Pulmonary artery endothelial cell (primary cell): ENCODE measurements at places on chromosomes 3 and 15. TPM values are rescaled to one million over a fixed set of nuclear protein-coding genes. Genes with fewer than 3 reads are reported as not detected.

Gene CHRNA3
- total RNA-seq: not detected in 2 replicates

Gene CORO2B
- 3.4 and 5.0 TPM in 2 replicates for total RNA-seq

Gene TNIK
- total RNA-seq: 36.0 and 37.2 TPM in 2 replicates

Gene LRRC31
- total RNA-seq: not detected in 2 replicates

Gene GUCA1C
- not detected in 2 replicates for total RNA-seq

Gene ITPR1
- total RNA-seq: 15.2 and 20.1 TPM in 2 replicates

Gene ALDH1A2
- 4.0 and 91.0 TPM in 2 replicates for total RNA-seq

Gene CAV3
- not detected in 2 replicates for total RNA-seq

DNA sequence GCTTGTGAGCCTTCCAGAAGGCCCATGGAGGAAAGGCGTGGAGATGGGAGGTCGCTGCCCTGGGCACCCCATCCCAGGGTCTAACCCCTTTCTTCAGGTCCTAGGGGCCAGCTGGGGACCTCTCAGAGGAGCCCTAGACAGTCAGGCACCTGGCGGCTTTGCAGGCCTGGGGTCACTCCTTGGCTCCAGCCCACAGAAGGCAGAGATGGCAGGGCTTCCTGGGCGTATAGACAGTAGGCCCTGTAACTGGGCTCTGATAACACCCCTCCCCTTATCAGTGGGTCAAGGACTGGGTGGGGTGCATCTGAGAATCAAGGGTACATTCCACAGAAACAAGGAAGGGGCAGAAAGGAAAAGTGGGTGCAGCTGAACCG is 16.7 kb downstream of the ZDHHC19 start:
- no peak for DNase-seq

DNA sequence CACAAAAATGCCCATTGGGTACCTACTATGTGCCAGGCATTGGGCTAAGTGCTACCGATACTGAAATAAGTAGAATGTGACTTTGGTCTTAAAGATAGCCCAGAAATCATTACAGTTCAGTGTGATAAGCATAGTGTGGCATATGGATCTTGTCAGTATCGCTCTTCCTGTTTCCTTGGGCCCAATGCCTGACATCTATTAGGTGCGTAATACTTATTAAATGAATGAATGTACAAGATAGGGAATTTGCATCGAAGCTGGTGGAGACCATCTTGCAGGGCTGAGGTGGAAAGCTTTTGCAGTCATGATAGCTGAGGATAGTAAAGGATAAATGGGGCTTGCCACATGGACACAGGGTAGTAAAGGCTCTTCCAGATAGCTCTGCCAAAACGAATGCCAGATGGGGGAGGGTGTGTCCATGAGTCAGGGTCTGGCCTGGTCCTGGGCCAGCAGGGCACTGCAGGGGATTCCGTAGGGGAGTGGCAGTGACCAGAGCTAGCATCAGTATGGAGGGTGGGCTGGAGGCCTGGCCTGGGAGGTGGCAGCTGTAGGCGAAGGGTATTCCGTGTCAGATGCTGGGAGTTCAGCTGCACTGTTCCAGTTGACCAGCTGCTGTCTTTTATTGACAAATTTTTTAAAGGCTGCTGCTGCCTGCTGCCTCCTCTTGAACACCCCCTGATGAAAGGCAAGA is 23.5 kb downstream of the TSEN2 start:
- DNase-seq: peak; percentile 7

GRCh38 chr15:82647835-82648256 is 683 bp upstream of the CPEB1 start:
- no peak for DNase-seq

- no peak for DNase-seq
Observed at GRCh38 chr3:81295906-81296577, 465.4 kb downstream of the GBE1 start.

DNA sequence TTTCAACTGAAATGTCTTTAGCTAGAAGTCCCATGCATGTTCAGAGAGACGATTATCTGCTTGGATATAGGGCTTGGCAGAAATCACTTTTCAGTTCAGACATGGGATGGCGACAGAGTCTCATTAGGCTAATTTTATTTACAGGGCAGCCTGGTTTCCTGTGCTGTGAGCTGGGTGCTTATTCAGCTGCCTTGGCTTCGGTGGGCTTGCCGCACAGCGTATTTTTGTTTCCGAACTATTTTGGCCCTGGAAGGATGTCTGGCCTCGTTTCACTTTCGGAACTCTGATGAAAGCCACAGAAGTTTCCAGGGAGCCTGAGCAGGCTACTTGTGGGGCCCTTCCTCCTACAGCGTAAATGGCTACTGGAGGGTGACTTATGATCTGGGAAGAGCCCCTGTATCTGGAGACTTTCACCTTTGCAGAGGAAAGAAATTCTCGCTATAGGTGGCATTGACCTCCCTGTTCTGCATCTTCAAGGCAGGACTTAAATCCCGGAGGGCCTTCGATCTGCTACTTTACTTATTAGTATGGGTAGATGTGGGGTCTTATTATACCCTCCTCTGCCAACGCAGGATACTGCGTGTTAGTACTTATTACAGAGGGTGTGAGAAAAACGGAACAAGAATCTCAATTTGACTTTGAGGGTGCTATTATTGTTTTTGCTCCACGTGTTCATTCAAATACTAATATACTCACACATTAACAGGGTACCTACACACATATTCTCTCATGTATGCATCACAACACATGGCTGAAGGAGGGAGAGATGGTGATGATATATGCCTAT is 364.0 kb upstream of the RBMS3 start:
- peak; percentile 71 for DNase-seq

- DNase-seq: no peak
Observed at GRCh38 chr15:78397382-78397781, 40.6 kb upstream of the IREB2 start.

- peak; percentile 89 for DNase-seq
Observed at GRCh38 chr3:11600501-11601282, 43.0 kb downstream of the VGLL4 start.

GRCh38 chr3:25427942-25428788 is at the start of gene RARB:
Gene RARB, plus strand, starts transcription at chr3:25428263. Its CDS starts 469 bp downstream, at chr3:25428732.
- DNase-seq: peak; percentile 81

GRCh38 chr3:71444028-71444860 is 139.3 kb downstream of the FOXP1 start:
- DNase-seq: peak; percentile 77

DNA sequence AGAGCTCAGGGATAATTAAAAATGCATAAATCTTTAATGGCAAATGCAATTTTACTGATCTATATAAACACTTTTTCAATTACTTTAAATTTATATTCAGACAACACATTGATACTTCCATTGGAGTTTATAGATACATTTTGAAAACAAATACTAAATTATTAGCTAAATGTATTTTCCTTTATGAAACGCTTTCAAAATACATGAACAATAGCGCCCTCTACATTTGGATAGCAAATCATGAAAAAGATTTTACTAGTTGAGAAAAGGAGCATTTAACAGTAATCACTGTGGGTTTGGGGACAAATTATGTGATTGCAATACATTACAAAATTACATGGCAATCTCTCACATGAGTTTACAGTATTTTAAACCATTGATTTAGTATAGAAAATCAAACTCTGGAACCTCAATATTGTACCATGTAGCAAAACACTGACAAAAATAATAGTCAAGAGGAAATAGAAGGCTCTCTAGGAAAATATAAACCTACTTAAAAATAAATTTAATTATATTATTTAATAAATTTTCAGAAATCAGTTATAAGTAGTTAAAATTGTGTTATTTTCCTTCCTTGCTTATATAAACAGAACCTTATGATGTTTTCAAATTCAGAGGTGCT is 207.9 kb downstream of the ZIC1 start:
- DNase-seq: no peak

GRCh38 chr3:123883111-123883510 is 1.0 kb downstream of the MYLK start:
- no peak for DNase-seq

- no peak for DNase-seq
Observed at GRCh38 chr3:46669191-46669999, 24.1 kb downstream of the ALS2CL start.

DNA sequence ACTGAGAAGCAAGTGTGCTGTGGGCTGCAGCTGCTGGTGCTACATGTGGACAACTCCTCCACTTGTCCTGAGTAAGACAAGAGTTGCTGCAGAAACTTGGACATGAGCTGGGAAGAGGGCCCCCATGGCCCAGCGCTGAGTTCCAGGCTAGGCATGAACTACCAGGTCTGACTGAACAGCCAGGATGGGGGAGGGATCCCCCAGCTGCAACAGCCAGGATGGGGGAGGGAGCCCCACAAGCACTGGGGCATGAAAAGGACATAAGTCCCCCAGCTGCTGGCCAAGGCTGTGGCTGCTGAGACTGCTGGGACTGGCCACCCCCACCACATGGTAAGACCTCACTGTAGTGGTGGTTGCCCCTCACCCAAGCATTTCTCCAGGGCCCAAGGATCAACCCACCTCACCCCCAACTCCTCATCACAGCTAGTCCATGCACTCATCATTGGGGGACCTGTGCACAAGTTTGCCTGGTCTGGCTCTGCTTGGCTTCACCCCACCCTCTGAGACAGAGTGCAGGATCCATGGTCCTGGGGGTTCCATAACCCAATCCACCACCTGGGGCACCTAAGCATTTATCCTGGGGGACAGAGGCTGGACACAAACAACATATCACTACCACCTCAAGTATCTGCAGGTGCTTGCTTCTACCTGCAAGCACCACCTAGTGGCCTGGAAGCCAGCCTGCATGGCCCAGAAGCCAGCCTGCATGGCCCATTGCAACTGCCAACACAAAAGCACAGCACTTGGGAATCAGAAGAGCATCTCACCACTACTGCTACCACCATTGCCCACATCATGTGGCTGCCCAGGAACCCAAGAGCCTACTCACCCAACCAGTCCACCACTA is 84.5 kb upstream of the STT3B start:
- DNase-seq: no peak

GRCh38 chr15:51649659-51650521 is 27.3 kb upstream of the DMXL2 start:
- DNase-seq: peak; percentile 17

GRCh38 chr15:93203036-93203435 is 114.0 kb upstream of the RGMA start:
- DNase-seq: no peak

DNA sequence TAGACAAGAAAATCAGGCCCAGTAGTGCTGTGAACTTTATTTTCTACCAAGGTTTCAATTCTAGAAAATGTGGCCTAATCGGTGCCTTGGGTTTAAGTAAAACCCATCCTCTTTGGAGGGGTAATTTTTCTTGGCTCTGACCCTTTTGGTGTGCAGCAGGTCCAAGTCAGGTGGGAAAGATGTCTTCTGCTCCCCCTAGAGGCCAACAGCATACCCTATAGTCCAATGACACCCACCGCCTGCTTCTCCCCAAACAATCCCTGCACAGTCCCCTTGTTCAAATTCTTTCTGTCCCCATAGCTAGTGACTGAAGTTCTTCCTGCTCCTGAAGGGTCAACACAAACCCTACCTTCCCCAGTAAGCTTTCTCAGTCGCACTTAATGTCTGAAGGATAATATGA is 261.8 kb upstream of the GOLGA6L4 start:
- no peak for DNase-seq

DNA sequence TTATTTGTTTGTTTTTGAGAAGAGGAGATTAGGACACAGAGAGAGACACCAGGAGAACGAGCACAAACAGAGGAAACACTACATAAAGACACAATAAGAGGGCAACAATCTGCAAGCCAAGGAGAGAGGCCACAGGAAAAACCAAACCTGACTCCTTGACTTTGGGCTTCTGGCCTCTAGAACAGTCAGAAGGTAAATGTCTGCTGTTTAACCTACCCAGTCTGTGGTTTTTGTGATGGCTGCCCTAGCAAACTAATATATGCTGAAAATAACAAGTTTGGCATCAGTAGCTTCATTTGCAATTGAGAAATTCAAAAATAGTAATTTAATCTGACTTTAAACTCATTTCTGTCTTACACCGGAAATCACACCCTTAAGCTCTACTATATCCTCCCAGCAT is 110.2 kb downstream of the P3H2 start:
- no peak for DNase-seq

DNA sequence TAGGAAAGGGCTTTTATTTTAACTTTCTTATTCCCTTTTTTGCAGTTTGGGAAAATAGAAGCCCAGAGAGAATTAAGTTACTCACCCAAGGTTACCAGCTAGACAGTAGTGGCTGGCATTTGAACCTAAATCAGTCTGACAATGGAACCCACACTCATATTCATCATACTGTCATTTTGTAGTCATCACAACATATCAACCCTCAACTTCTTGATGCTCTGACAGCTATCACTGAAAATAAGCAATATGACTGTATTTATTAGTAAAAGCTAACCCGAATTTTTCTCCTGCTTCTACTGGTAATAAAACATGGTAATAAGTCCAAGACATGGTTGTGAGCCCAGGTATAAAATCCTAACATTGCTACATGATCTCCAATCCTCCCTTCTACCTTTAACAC is 585.8 kb upstream of the UBE2E2 start:
- DNase-seq: no peak

GRCh38 chr15:25713736-25714537 is 149.2 kb downstream of the ATP10A start:
- DNase-seq: no peak

DNA sequence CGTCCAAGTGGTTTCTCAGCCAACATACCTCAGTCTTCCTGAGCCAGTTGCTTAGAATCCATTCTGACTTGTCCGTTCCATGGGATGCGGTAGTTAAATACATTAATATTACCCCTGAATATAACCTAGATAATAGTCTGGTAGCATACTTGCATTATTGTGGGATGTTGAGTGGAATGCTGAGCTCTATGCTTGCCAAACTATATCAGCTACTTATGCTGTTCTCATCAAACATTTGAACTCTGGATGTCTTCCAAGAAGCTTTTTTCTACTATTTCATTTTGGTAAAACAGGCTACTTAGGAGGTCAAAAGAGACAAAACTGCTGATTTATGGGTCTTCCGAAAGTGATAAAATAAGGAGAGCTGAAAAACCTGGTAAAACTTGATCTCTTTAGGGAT is 429.5 kb downstream of the NAALADL2 start:
- DNase-seq: no peak
